ENCODE measurements at places on chromosomes 16 and 17.

DNA sequence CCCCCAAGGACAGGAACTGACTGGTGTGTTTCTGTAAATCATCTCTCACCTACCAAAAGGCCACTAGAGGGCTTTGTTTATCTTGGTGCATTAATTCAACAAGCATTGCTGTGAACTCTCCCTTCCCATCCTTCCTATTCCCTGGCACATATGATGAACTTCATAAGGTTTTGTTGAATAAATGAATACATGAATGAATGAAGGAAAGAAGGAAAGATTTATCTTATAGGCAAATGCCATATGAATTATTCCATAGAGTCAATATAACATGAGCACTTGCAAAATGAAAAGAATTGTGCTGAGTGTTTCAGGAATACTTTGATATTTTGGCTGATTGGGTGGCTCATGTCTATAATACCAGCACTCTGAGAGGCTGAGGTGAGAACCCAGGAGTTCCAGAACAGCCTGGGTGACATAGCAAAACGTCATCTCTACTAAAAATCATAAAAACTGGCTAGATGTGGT, 4.3 kb downstream of the SPDYE4 start:
- peak; percentile 59 for DNase-seq

- DNase-seq, result no peak
These were observed 10.6 kb downstream of the GTF3C1 start for GRCh38 chr16:27539120-27539519.

- DNase-seq, result no peak
These were observed 3.6 kb downstream of the VPS9D1 start for GRCh38 chr16:89716916-89717687.

DNA sequence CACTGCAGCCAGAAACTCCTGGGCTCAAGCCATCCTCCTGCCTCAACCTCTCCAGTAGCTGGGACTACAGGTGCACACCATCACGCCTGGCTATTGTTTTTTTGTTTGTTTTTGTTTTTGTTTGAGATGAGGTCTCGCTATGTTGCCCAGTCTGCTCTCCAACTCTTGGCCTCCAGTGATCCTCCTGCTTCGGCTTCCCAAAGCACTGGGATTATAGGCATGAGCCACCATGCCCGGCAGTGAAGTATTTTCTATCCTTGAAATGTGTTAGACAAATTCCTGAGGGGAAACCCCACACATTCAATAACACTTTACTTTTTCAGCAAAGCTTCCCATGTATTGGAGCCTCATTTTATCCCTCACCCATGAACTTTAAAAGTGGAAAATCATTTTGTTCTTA, 81.2 kb upstream of the KIFC3 start:
- no peak for DNase-seq

DNA sequence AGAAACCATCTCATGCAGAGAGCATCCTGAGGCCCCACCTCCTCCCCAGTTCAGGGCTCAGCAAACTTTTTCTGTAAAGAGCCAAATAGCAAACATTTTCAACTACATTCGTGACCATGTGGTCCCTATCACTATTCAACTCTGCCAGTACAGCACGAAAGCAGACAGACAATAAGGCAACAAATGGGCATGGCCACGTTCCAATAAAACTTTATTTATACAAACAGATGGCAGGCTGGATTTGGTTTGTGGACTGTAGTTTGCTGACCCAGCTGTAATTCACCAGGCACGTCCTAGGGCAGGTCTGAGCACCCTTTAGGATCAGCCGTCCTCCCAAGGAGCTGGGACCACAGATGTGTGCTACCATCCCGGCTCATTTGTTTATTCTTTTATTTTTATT, 27.1 kb upstream of the GPRC5C start:
- no peak for DNase-seq

DNA sequence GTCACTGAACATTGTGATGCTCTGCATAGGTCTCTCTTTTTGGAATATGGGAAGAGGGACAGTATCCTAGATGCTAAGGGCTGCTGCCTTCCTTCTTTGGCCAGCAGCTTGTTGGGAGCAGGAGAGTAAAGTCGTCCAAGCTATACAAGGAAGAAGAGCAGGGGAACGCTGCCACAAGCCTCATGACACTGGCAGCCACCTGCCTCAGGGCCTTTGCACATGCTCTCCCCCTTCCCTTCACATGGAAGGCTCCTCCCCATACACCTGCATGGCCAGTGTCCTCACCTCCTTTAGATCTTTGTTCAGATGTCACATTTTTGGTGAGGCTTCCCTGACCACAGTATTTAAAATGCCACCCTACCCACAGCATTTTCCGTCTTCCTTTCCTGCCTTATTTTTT, 78.1 kb upstream of the CRHR1 start:
- no peak for DNase-seq

DNA sequence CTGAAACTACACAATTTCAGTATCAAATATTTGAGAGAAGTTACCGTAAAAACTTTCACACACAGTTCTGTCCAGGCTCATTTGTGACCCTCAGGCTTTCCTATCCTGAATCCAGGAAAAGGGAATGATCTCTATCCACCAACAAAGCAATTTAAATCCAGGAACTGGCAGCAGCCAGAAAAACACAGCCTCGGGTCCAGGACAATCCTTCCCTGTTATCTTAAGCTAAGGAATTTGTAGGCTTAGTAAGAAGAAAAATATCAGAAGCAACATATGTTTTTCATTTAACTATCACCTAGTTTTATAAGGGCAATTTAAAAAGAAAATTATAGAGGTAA, 47.1 kb downstream of the TEX2 start:
- DNase-seq, result peak; percentile 56

DNA sequence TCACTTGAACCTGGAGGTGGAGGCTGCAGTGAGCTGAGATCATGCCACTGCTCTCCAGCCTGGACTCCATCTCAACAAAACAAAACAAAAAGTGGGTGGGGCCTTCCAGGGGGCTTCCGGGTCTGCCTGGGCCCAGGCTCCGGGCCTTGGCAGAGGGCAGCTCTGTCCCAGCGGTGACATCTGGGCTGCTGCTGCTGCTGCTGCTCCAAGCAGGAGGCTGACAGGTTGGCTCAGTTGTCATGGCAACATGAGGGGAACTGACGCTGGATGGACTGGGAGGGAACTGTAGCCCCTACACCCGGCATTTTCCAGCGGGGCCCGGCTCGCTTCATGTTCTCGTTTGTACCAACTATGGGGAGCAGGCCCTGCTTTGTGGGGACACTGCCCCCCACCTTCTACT, 4.0 kb downstream of the BAIAP3 start:
- DNase-seq, result no peak

DNA sequence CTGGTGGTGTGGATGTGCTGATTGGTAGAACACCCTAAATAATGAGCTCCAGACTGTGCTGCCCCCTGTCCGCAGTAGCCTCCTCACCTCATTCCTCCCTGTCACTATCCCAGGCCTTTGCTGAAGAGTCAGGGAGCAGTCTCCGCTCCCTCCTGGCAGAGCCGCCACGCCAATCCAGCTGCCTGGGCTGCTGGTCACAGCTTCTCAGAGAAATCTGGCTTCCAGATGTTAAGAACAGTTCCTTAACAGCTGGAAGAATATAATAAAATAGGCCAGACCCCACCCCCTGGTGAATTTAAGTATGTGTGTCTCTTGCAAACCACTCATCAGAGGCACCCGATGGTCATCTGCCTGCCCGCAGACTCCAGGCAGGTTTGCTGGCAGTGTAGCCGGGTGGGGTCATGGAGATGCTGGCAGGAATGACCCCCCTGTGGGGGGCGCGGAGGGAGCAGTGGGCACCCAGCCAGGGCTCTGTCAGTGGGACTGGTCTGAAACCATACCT, 161.0 kb downstream of the CCDC182 start:
- peak; percentile 40 for DNase-seq

DNA sequence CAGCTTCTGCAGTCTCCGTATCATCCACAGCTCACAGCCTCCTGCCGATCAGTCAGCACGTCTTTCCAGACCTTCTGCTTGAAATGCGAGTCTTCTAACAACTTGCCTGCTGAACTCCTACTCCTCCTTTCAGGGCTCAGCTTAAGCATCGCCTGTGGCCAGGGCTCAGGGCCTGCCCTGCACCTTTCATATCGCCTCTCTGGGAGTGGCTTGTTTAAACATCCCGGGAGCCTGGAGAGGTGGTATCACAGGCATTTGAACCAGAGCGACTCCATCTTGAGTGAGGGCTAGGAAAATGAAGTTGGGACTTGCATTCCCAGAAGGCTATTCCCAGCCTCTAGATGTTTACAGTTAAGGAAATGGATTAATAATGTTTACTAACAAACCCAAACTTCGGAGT, 13.9 kb upstream of the CYB561 start:
- DNase-seq, result no peak

- DNase-seq, result no peak
These were observed 862 bp downstream of the GLTPD2 start for GRCh38 chr17:4789701-4789950.

DNA sequence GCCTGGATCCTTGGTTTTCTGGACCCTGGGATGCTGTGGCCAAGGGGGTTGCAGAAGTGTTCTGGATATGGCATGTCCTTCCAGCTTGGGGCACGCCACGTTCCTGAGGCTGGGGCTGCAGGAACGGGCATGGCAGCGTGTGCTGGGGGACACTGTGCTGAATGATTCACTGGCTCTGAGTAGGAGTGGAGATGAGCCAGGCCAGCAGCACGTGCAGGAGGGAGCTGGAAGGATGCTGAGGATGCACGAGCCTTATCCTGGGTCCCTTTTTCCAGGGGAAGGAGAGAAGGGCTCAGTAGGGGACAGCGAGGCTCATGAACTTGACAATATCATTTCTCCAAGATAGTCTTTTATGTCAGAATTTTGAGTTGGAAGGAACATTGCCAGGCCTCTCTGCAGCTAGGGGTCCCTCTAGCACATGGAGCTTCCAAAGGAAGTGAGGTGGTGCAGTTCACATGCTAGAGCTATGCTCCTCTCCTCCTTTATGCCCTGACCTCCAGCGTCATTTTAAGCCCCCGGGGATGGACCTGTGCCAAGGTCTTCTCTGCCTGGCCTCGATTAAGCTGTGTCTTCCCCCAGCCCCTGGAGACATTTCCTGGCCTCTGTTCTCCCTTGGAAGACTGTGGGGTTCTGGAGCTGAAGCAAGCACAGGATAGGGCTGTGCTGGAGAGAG, 125.9 kb downstream of the OR1D5 start:
- DNase-seq, result peak; percentile 64

DNA sequence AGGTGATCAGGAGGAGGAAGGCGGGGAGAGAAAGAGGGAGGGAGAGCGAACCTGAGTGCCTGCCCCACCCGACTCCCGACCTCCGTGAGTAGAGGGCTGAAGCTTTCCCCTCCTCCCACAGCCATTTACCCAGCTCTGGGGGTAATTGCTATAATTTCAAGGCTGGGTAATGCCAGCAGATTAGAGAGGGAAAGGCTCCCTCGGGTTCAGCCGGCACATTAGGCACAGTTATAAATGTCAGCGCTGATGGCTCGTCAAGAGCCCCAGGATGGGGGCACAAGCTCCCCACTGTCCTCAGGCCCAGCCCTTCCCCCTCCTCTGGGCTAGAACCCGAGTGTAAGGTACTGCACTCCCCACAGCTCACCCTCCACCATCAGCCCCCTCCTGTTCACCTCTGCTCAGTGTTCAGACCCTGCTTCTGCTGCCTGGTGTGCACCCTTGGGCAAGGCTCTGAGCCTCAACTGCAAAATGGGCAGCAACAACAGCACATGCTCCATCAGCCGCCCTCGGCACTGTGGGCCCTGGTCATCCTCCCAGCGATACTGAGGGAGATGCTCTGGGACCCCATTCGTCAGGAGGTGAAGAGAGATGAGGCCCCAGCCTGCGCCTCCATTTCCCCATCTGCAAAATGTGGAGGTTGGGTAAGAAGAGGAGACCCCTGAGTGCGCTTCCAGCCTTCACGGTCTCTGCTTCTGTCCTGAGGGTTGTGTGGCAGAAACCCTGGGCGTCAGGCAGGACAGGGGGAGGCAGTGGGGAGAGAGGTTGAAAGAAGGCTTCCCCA, 77.2 kb downstream of the NT5M start:
- DNase-seq, result no peak

DNA sequence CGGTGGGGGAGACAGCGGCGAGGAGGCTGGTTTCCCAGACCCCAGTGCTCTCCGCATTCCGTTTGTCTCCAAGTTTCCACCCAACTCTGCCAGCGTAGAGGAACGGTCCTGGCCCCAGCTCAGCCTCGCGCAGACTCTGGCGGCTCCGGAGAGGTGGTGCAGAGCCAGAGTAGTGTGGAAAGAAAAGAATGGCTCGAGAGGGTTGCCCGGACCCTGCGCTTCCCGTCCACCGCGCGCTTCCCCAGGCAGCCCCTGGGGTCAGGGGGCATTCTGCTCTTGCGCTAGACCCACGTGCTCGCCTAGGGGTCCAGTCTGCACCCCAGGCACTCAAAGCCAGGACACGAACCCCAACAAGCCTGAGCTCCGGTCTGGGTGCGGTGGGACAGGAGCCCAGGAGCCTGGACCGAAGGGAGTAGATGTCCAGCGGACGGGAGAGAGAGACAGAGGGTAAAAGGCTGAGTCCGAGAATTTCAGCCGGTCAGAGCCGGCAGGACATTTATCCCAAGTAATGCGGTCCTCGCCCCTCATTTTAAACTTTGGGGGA, 3.8 kb downstream of the PMP22 start:
- DNase-seq, result peak; percentile 89

- DNase-seq, result no peak
These were observed 756.0 kb upstream of the RBFOX1 start for GRCh38 chr16:6576606-6577005.

DNA sequence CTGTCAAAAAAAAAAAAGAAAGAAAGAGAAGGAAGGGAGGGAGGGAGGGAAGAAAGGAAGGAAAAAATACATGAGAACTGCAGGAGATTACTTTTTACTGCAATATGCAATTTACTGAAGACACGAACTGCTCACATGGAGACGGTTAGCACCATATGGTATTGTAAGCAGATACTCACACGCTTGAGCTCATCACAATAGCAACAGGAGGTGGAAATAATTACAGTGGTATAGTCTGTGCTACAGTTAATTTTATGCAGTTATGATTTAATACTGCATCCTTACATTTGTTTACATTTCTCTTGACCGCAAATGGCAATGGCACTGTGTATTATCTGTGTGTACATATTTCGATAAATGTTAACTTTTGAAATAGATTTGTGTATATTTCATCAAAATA, 21.4 kb upstream of the SLC46A1 start:
- DNase-seq, result peak; percentile 28

DNA sequence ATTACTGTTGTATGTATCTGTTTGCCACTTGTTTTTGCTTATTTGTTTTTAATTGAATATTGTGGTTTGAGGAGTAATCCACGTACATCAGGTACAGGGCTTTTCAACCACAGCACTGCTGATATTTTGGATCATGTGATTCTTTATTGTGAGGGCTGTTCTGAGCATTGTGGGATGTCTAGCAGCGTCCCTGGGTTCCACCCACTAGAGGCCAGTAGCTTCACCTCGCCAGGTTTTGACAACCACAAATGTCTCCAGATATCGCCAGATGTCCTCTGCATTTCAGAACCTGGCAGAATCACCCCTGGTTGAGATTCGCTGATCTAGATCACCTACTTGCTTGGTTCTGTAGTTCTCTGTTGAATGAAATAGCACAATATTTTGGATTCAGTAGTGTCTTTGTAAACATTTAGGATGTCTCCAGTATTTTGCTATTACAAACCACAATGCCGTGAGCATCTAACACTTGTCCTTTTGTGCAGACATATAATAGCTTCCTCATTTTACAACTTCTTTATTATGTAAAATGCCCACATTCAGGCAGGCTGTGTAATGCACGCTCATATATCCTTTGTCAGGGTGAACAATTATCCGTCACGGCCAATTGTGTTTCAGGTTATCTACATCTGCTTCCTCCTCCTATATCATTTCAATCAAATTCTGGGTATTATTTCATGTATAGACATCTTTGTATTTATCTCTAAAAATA, 380.3 kb downstream of the SNX29 start:
- DNase-seq, result no peak

- no peak for DNase-seq
These were observed 130.2 kb upstream of the CHMP6 start for GRCh38 chr17:80861418-80861815.

All from GM23248 (cell line).